Umbilical cord (tissue), 2 donors: ENCODE measurements at places on chromosomes 6 and 20. TPM values are rescaled to one million over a fixed set of nuclear protein-coding genes. Genes with fewer than 3 reads are reported as not detected.

Gene SIRPB1
- total RNA-seq, result 4.8 TPM

GRCh38 chr6:99341862-99342455 lies 7.5 kb downstream of the FAXC start:
- DNase-seq, result no peak

- DNase-seq, result no peak
These were observed 4.1 kb downstream of the ZC3H12D start for GRCh38 chr6:149480502-149481280.

Gene SLC25A27
- total RNA-seq, result 11.6 TPM

Gene DSP
- 74.9 TPM for total RNA-seq

GRCh38 chr20:17896193-17896723 lies 72.3 kb downstream of the SNX5 start:
- no peak for DNase-seq

- no peak for DNase-seq
These were observed 6.1 kb upstream of the SCGN start for GRCh38 chr6:25645916-25646315.

DNA sequence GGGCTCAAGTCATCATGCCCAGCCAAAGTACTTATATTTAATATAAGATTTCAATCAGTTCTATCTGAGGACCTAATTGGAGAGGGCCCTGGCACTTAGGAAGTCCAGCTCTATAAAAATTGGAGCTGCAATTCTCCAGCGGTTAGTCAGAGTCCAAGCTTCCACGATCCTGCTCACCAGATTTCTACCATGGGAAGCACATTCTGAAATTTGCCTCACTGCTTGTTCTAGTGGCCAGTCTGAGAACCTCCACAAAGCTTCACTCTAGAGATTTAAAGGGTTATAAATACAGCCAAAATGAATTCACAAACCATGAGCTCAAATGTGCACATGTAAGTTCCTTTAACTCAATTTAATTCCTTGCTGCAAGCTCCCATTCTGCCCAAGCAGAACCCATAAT lies 33.5 kb downstream of the PNLDC1 start:
- DNase-seq, result peak; percentile 64

GRCh38 chr6:23841116-23841515 lies 284.9 kb upstream of the NRSN1 start:
- no peak for DNase-seq

Gene NT5E
- 27.4 TPM for total RNA-seq

- no peak for DNase-seq
These were observed 95.3 kb upstream of the MAN1A1 start for GRCh38 chr6:119444642-119445557.

GRCh38 chr20:7703551-7703961 lies 236.7 kb downstream of the HAO1 start:
- DNase-seq, result no peak

DNA sequence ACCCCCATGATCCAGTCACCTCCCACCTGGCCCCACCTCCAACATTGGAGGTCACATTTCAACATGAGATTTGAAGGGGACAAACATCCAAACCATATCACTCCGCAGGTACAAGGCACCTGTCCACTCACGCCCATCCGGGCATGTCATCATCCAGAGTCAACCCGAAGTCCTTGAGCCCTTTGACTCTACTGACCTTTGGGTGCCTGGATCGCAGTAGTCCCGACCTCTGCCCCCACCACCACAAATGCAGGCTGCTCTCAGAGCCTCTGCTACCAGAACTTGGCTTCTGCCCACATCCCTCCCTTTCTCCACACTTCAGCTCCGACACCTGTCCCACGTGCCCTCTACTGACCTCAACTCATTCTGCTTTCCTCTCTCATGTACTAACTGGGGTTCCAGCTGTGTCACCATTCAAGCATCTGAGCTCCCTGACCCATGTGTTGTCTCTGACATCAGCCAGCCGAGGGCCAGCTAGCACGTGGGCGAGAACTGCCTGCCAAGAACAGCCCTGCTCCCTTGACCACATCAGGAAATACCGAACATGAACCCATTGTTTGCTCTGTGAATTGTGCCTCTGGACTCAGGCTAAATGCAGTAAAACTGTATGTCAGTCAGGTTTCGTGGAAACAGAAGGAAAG lies 498.3 kb upstream of the SULF2 start:
- DNase-seq, result peak; percentile 53

GRCh38 chr6:129498950-129499842 lies 210.8 kb downstream of the ARHGAP18 start:
- DNase-seq, result peak; percentile 64

DNA sequence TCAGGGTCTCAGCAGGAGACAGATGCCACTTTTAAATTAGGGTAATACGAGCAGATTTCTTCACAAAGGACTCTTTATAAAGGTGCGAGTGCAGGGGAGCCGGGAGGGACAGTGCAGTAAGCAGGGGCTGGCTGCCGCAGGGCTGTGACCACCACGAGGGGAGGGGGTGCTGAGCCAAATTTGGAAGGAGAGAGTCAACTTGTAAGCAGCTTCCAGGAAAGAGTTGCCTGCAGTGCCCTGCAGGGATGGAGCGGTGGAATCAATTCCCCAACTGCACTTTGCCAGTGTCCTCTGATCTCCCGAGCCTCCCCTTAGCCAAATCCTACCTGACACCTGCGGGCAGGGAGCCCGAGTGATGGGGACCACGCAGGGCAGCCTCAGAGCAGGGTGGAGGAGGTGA lies 13.9 kb upstream of the CCDC167 start:
- no peak for DNase-seq

- DNase-seq, result no peak
These were observed 54.6 kb upstream of the ECHDC1 start for GRCh38 chr6:127397729-127398630.
